Lower leg skin (tissue), 4 donors: ENCODE measurements at places on chromosomes 1 and 21. TPM values are rescaled to one million over a fixed set of nuclear protein-coding genes. Genes with fewer than 3 reads are reported as not detected.

Gene C1QB
- 54.6 TPM for total RNA-seq

DNA sequence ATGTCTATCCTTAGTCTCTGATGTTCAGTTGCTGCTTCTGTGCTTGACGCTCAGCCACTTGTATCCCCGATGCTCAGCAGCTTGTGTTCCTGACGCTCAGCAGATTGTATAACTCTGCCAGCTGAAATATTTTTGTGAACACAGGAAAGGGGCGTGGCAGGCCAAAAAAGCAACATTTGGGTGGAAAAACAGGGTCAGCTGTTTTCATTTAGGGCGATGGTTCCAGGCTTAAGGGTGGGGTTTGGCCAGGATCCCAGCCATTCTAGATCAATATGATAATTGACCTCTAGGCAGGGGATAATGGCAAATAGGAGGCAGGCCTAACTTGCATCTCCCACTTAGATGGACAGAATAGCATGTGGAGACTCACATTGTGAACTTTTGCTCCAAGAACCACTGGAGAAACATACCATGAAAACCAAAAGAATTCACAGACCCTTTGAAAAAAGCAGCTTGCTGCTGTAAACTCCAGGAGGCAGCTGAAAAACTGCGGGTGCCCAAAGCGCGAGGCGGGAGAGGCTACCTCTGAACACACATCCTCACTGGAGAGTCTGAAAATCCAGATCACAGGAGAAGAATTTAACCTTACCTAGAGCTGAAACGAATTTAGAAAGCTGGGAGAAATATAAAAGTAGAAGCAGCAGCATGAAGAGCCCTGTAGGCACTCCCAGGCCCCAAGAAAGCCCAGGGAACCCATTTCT is 58.3 kb downstream of the ZNF648 start:
- DNase-seq: no peak

DNA sequence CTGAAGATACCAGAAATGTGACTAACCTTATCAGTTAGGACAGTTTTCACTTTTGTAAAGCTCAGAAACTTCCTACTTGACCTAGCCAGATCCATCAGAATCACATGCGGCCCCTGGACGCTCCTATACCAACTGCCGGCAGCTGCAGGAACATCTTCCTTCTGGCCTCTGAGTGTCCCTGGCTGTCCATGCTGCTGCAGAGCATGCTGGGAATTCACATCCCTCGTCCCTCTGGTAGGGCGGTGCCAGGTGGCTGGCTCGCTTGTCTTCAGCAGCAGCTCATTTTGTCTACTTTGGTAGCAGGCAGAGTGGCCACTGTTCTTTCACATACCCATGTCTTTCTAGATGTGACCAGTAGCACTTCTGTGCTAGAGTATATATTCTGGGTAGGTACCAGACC is 34.4 kb downstream of the HHAT start:
- no peak for DNase-seq

- no peak for DNase-seq
Measured at GRCh38 chr1:20871419-20871818, 84.3 kb upstream of the HP1BP3 start.

DNA sequence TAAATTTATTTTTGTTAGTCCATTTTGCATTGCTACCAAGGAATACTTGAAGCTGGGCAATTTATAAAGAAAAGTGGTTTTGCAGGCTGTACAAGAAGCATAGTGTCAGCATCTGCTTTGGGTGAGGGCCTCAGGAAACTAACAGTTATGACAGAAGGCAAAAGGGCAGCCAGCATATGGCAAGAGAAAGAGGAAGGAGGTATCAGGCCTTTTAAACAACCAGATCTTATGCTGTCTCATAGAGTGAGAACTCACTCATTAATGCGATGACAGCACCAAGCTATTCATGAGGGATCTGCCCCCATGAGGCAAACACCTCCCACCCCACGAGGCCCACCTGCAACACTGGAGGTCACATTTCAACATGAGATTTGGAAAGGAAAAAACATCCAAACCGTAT is 898.4 kb downstream of the KCNT2 start:
- DNase-seq: no peak

DNA sequence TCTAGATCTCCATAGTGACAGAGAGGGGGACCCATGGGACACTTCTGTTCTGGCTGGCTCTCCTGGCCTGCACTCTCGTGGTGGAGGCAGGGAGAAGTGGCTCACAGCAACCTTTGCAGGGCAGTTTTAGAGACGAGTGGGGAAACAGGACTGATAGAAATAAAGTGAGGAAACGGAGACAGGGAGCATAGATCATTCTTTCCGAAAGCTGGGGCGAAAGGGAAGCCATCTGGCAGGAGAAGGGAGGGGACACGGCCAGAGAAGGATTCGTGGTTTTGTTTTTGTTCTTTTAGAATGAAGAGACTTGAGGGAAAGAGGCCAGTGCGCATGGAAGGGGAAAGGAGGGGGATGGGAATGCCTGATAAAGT is 3.5 kb downstream of the TIE1 start:
- no peak for DNase-seq

GRCh38 chr1:201180901-201181300 is 9.7 kb upstream of the IGFN1 start:
- no peak for DNase-seq

- DNase-seq: no peak
Measured at GRCh38 chr1:99969260-99969728, 502 bp upstream of the SLC35A3 start.

DNA sequence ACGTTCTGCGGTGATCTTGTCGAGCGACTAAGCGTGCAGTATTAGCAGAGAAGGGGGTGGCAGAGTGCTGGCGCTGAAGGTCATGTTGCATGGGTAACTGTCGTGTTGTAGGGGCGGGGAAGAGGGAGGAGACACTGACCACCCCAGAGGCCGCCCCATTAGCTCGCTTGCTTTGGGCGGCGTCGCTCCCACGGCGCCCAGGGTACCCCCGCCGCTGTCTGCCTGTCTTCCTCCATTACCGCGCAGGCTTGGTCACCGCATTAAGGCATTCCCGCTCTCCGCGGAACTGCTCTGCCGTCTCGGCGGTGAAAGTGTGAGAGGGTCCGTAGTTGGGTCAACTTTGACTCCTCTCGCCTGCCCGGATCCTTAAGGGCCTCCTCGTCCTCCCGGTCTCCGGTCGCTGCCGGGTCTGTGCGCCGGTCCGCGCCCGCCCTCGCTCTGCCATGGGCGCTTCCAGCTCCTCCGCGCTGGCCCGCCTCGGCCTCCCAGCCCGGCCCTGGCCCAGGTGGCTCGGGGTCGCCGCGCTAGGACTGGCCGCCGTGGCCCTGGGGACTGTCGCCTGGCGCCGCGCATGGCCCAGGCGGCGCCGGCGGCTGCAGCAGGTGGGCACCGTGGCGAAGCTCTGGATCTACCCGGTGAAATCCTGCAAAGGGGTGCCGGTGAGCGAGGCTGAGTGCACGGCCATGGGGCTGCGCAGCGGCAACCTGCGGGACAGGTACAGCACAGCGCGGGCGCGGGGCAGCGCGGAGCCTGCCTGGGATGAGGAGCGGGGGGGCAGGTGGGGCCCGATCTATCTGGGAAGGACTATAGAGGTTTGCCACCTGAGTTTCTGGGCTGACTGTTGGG is at the start of gene MTARC2:
TSS of gene MTARC2 (plus strand) at position 234 of the 846 bp plus-strand sequence. CDS start at position 444, 210 bp downstream.
- peak; percentile 63 for DNase-seq

DNA sequence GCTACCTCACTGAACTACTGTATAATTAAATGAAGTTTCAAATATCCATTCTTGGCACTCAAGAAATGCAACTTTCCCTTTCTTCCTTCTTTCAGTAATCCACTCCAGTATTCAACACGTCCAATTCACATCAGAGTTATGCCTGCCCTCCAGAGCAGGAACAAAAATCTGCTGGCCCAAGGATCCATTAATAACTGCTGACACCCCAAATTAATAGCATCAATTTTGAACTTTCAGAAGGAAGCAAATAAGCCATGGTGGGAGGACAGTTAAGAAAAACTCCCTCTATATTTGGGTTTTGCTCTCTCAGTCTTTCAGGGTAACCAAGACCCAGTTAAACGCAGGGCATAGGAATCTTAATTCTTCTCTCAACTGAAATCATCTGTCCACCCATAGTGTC is 31.9 kb upstream of the TNFSF4 start:
- DNase-seq: no peak

DNA sequence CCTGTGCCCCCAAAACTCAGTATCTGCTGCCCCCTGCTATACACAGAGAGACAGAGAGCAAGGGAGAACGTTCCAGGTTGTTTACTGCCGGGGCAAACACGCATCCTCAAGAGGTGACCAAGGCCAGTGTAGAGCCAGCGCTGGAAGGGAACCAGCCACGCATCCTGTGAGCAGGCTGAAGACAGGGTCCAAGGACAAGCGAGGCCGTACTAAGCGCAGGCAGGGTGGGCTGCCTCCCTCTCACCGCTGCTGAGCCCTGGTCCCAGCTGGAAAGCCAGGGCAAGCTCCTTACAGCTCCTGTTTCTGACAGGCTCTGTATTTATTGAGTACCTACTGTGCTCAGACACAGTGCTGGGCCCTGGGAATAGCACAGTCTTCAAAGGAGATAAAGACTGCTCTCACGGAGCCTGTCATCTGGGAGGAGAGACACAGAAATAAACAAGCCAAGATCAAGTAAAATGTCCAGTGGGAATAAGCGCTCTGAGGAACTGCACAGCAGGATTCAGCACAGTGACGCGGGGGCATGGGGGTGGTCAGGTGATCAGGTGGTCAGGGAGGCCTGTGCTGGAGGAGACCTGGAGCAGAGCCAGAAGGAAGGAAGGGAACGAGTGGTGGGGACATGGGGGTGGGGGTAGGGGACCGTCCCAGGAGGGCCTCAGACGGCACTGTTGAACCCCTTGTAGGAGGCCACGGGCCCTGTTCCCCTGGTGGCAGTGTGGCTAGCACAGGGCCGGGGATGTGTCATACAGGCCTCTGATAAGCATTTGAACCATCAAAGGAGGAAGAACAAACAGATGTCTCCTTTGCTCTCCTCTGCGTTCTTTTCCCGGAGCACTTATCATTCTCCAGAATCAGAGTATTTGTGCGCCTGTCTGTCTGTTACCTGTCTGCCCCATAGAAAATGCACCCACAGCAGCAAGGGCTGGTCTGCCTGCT is 37.8 kb upstream of the EFHD2 start:
- DNase-seq: no peak

DNA sequence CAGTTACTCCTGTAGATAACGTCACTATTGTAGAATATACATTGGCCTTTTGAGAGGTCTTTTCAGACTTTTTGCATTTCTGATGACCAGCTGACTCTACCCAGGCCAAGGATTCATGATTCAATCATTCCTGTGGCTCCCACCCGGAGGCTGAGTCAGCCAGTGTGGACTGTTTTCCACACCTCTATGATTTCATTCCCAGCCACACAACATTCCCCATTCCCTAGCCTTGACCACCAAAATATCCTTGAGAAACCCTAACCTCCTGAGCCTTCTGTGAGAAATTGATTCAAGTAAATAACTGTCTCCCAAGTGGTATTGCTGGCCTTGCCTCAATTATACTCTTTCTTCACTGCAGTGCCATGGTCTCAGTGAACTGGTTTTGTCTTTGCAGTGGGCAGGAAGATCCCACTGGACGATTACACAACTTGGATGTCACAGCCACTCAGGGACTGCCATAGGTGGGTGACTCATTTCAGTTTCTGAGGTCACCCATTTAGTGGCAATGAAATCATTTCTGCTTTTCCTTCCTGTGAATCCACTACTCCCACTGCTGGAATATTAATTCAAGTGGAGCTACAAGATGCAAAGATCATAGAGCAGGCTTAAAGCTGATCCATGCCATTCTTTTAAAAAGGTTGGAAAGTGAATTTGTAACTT is 518.6 kb upstream of the ZP4 start:
- no peak for DNase-seq

DNA sequence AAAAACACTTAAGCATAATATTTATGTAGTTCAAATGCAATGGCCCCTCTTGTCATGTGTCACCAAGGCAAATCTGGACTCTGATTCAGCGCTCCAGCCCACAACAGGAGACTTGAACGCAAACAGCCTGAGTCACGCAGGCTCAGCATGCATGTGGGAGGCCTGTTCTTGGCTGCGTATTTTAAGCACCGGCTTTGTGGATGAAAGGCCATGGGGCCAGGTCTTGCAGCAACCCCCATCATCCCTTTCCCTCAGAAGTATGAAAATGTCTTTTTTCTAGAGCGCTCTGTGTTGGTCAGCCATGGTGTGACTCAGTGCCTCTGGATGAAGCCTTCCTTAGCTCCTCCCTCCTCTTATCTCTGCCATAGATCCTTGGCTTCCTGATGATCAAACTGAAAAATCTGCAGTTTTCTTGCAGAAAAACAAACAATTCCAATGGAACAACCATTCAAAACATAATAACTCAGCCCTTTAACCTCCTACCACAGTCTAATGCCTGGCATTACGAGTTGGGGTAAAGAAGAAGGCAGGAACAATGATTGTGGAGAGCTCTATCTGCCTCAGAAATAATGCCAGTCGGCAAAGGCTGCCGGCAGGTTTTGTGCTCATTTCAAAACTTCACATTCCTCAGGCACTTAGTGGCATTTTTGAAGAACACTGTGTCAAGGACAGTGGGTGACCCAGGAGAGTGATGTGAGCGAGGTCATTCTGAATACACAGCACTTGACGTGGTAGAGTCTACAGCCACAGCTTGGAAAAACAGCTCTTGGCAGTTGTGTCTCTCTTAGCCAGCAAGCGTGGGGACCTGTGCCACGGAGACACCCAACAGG is 167.5 kb downstream of the CLIC6 start:
- peak; percentile 94 for DNase-seq

DNA sequence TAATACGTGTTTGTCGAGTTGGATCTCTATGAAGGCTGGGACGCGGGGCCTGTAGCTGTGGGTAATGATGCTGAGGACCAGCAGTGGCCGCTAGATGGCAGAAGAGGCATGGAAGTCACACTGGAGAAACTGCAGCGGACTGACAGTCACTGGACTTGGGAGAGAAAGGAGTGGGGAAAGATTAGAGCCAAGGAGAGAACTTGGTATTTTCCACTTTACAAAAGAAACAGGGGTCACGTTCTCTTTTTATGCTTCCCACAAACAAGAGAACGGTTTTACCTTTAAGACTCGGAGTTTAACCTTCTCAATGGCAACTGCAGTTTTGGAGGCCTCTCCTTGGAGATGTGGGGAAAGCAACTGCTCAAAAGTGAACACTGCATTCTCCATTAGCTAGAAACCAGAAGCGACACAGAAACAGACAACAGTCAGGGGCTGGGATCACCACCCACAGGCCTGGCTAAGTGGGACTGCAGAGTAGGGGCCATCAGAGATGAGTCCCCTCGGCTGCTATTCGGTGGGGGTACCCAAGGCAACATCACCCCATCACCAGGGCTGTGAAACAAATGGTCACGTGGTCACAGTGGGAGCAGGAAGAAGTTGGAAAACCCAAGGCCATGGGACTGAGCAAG is 51.1 kb upstream of the EDEM3 start:
- DNase-seq: peak; percentile 98

DNA sequence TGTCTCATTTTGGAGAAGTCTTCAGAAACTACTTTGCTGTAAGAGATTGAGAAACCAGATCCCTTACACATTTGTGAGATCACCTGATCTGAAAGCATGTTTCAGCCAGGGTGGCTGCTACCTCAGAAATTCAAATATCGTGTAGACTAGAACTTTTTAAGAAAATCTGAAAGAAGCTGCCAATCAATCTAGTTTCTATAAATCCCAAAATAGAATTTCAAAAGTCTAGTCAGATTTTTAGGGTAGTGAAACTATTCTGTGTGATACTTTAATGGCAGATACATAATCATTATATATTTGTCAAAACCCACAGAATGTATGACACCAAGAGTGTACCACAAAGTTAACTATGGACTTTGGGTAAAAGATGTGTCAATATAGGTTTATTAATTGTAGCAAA is 79.9 kb upstream of the PLPPR5 start:
- DNase-seq: no peak

- DNase-seq: no peak
Measured at GRCh38 chr1:111595807-111596206, 23.8 kb upstream of the RAP1A start.
